Muscle of leg (tissue), 16 donors: ENCODE measurements at places on chromosomes 4 and X. TPM values are rescaled to one million over a fixed set of nuclear protein-coding genes. Genes with fewer than 3 reads are reported as not detected.
A peak's percentile ranks its signal among the peaks of the same experiment; 100 is the strongest.

The ADGRG2 gene
- 31.8 TPM for polyA plus RNA-seq

- DNase-seq: peak; percentile 35
These were observed 43.6 kb downstream of the UNC5C start for GRCh38 chr4:95505151-95505550.

The FAT1 gene
- 113 TPM for polyA plus RNA-seq

- no peak for DNase-seq
These were observed 287.9 kb downstream of the CCSER1 start for GRCh38 chr4:90415116-90415515.

DNA sequence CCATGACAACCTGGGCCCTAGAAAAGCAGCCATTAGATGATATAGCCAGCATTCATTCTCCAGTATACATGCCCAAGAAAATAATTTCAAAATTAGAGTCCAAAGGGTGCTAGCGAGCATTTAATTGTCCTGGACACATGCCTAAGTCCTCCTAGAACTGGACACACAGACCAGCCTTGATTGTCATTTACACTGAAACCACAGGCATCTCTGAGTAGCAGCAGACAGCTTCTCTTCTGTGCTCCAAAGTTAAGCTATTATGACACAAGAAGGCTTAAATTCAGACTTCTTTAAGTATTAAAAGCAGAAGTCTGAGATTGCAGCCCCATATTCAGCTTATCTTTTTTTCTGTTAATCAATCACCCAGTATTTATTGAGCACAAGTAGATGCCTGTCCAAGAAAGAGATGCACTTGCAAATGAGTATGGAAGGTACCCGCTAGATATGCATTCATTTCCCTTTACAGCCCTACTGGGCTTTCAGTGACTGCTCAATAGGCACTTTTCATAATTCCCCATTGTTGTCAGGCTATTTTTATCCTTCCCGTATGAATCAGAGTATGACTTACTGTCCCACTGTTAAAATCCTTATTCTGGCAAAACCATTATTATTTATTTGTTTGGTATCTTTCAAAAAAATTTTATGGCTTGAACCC lies 374.1 kb downstream of the FBXW7 start:
- DNase-seq: peak; percentile 28

- no peak for DNase-seq
These were observed 32.3 kb downstream of the NOP14 start for GRCh38 chr4:2930758-2931511.

GRCh38 chr4:1593458-1593857 lies 90.7 kb downstream of the FAM53A start:
- DNase-seq: no peak

GRCh38 chr4:170281027-170281426 lies 191.3 kb upstream of the AADAT start:
- DNase-seq: no peak

- peak; percentile 17 for DNase-seq
These were observed 50.8 kb upstream of the HOPX start for GRCh38 chr4:56731857-56732256.

The TAF7L gene
- 0.23 TPM for polyA plus RNA-seq

The BTK gene
- 2.5 TPM for polyA plus RNA-seq

- no peak for DNase-seq
These were observed 562.3 kb upstream of the NDST4 start for GRCh38 chr4:115675719-115676118.

The DMD gene
- 68.9 TPM for polyA plus RNA-seq

DNA sequence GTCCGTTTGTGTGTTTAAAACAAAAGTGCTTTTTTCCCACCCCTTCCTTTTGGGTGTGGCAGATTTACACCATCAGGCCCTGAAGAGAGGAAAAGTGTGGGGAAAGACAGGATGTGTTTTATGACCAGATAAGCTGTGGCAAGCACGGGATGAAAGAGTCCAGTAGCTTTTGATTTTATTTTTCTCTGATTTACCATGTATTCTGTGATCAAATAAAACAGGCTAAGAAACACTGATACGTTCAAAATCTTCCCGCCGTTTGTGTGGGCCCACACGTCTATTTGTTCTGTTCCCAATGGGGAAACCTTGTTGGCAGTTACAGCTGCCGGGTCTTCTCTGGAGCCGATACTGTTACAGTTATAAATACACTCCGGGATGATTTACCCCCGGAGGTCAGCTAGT lies 10.8 kb downstream of the LRP2BP start:
- DNase-seq: peak; percentile 54

The TCEAL3 gene
- polyA plus RNA-seq: 14.4 TPM
